ENCODE measurements at places on chromosomes 6 and 20.

GRCh38 chr6:147604373-147604772, 95.9 kb downstream of the SAMD5 start:
- no peak for DNase-seq

DNA sequence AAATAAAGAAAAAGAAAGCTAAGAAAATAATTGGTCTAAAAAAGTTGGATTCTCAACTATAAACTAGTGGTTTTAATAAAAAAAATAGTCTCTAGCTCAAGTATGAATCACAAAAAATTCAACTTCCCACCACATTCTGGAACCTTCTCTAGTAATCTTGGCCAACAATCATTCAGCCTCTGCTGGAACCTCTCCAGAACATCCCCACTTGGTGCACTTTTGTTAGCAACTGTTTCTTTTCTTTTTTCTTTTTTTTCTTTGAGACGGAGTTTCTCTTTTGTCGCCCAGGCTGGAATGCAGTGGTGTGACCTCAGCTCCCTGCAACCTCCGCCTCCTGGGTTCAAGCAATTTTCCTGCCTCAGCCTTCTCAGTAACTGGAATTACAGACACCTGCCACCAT, 35.7 kb downstream of the TXLNB start:
- no peak for DNase-seq

DNA sequence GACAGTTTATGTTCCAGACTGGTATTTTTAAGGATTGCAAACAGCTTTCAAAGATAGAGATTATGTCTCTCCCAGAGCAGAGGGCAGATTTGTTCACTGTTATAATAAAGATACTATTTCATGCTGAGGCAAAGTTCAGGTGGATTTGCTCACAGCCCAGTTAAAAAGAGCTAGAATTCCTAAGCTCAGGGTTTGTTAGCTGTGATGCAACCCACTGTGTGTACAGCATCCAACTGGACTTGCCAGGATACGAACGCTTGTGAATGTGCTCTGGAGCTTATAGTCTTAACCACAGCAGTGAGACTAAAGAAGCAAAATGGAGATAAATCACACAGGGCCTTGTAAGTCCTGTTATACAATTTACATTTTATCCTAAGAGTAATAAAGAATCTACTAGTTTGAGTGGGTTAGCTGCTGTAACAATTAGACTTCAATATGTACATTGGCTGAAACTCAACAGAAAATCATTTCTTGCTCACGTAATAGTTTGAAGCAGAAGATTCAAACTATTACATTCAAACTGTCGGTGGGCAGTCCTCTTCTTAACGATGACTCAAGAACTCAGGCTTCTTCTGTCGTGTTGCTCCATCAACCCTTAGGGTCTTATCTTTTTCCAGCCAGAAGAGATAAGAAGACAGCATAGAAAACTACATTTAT, 204.0 kb upstream of the PLN start:
- DNase-seq: no peak

- DNase-seq: no peak
Measured at GRCh38 chr20:51703400-51704287, 64.5 kb downstream of the ATP9A start.

DNA sequence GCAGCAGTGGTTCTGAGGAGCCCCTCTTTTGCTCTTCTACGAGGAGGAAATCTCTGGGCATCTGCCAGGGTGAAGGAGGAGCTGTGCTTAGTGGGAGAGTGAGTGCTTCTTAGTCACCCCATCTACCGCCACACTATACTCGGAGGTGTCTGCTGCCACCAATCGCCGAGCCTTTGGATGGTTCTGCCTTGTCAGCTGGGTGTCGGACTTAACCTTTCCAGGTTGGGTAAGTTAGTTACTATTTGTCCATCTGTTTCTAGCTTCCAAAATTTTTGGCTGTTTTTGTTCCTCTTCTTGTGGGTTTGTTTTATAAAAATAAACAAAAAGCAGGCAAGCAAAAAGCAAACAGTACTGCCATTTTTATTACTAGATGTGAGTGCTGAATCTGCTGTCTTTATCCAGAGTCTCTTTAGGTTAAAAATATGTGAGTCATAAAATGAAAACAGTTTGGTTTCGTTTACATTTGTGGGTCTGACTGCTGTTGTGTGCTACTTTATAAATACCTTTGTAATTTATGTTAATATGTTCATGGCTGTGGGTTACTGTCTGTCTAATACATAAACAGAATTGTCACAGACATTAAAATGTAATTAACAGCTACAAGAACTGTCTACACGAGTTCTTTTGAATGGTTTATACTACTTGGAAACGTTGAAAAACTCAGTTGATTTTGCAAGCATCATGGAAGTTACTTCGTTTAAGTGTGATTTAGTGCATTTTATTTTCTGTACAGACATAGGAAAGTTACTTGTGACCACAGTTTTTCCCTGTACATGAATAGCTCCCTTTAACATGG, 89.2 kb downstream of the ARID1B start:
- DNase-seq: no peak

- DNase-seq: no peak
Measured at GRCh38 chr6:31139599-31139998, 733 bp upstream of the PSORS1C2 start.

DNA sequence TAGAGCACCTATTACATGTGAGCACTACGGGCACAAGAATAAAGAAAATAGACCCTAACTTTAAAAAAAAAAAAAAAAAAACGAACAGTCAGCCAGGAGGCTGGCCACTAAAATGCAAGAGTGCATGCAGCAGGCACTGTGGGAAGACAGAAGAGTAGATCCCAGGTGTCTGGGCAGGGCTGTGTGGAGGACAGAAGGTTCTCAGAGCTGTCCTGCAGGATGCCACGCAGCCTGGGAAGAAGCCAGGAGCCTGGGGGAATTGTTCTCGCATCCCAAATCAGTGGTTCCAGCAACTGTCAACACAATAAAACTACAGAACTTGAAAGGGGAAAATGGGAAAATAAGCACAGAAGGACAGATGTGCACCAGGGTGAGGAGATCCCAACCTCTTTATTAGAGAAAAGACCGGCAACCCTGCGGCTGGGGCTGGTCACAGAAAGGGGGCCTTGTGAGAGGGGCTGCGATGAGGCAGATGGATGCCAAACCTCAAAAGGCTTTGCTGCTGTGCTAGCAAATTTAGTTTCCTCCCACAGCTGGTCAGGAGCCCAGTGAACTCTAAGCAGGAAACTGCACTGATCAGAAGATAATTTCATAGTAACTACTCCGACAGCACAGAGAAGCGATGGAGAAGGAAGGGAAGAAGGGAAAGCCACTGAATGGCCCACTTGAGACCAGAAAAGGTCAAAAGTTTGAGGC, 30.9 kb downstream of the MAP3K5 start:
- DNase-seq: no peak

DNA sequence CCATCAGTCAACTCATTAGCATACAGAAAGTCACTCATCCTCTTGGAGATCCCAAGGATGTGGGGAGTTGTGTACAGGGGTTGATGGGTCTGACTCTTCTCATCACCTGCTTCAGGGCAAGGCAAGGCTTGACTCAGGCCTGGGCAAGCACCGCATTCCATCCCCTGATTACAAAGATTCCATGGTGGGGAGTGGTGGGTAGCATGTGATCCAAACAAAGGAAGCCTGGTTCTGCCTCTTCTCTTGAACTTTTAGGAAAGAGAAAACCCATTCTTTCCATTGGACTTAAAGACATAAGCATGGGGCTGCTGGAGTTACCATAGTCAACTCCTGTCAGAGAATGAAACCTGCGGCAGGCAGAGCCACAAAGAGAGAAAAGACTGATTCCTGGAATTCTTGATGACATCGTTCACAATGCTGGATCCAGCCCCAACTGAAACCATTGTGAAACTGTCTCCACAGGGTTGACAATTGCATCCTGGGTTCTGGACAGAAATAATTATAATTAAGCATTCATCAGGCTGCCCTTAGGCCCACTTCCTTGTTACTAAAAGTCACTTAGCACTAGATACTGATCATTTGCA, 235.8 kb upstream of the KCNG1 start:
- no peak for DNase-seq

DNA sequence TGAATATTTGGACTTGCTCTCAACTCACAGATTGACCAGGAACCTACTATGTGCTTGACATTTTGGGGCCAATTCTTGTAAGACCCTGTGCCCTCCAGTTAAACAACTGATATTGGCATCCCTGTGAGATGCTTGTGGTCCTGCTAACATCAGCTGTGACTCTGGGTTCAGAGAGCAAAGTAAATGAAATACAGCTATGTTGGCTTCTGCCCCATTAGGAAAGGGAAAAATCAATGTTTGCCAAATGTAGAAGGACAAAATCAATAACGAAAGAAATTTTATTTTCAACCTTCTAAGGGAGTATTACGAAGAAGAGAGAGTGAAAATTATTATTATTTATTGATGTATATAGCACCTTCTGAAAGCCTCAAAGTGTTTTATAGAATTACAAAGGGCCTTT, 266.9 kb upstream of the ARID1B start:
- no peak for DNase-seq

DNA sequence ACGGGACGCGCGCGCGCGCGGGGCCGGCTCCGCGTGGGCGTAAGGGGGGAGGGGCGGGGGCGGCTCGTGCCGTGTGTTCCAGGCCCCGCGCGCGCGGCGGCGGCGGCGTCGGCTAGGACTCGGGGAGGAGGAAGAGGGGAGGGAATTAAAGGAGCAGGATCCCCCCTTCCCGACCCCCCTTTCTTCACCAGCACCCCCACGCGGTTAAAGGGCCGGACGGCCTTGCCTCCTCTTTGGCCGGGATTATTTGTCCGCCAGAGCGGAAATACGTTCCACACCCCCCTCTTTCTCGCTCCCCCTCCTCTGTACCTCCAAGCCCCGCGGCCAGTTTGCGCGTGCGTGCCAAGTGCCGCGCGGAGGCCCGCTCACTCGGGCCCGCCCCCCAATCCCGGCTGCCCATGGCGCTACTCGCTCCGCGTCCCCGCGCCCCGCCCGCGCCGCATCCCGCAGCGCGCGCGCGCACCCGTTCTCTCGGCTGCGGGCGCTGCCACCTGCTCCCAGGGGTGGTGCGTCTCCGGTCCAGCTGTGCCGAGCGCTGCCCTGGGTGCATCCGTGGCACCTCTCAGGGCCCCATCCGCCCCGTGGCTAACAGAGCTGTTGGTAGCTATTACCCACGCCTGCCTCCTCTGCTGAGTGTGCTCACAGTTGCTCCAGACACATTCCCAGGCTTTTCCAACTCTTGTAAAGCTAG, at the start of gene ZBTB12:
TSS of gene ZBTB12 (minus strand) at position 134 of the 691 bp plus-strand sequence. CDS start 781 bp downstream, outside the sequence.
- peak; percentile 80 for DNase-seq

DNA sequence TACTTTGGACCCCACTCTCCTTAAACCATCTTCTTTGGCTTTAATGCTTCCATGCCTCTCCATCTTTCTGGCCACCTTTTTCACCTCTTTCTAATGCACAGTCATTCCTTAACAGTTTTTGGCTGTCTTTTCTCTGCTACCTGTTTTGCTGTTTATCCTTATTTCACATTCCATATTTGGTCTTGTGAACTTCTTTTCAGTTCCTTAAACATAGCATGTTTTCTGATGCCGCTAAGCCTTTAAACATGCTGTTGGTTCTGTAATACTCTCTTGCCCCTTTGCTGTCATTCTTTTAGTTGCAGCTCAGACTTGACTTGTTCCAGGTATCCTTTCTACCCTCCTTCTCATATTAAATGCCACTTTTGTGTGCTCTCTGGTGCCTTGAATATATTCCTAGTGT, 35.8 kb downstream of the TOP1 start:
- no peak for DNase-seq

GRCh38 chr6:41878246-41878645, 16.9 kb downstream of the USP49 start:
- no peak for DNase-seq

DNA sequence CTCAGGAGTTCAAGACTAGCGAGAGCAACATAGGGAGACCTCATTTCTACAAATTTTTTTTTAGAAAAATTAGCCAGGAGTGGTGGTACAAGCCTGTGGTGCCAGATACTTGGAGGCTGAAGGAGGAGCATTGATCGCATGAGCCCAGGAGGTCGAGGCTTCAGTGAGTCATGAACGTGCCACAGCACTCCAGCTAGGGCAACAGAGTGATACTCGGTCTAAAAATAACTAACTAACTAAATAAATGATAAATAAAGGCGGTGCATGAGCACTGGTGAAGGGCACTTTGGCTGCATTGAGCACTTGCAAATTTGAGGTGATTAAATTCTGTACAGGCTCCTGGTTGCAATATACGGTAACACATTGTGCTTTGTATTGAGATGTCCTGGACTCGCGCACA, 13.5 kb downstream of the HLA-A start:
- no peak for DNase-seq

DNA sequence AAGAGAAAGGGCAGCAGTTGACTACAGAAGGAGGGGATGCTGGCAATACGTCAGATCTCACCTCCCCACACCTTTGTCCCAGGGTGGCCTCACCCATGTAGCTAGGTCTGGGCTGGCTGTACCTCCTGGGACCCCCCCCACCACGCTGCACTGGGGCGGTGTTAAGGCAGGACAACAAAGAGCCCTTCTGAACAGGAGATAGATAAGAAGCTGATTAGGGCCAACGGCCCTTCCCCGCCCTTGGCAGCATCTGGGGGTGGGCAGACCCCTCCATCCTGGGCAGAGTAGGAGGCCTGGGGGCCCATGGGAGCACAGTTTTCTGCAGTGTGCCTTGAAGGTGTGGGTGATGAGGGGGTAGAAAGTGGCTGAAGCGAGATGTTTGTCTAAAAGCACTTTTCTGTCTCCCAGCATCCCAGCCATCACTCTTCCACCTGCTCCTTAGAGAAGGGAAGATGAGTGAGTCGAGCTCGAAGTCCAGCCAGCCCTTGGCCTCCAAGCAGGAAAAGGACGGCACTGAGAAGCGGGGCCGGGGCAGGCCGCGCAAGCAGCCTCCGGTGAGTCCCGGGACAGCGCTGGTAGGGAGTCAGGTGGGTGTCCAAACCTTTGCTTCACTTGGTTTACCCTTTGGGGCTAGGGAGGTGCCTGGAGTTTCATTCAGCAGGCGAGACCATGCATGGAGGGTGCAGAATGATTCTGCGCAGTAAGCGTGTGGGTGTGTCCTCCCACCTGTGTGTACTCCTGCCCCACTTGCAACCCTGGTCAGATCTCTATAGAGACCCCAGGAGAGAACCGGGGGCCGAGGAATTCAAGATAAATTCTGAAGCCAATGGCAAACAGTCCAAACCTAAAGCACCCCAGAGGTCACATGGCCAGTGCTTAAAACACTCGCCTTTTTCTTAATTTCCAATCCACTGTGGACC, 3.9 kb downstream of the HMGA1 start:
- DNase-seq: no peak

DNA sequence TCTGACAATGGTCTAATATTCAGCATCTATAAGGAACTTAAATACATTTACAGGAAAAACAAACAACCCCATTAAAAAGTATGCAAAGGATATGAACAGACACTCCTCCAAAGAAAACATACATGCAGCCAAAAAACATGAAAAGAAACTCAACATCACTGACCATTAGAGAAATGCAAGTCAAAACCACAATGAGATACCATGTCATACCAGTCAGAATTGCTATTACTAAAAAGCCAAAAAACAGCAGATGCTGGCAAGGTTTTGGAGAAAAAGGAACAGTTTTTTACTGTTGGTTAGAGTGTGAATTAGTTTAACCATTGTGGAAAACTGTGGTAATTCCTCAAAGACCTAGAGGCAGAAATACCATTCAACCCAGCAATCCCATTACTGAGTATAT, 339.0 kb upstream of the ADGRB3 start:
- DNase-seq: no peak

GRCh38 chr20:33081411-33082154, 2.1 kb downstream of the BPIFB4 start:
- no peak for DNase-seq
